Stimulated activated CD4-positive, alpha-beta T cell treated with anti-CD3 and anti-CD28 coated beads, Interleukin-12 subunit alpha, Interleukin-12 subunit beta, amount 100 ng/mL, for 24 hours (primary cell): ENCODE measurements at places on chromosomes 3 and 15.

DNA sequence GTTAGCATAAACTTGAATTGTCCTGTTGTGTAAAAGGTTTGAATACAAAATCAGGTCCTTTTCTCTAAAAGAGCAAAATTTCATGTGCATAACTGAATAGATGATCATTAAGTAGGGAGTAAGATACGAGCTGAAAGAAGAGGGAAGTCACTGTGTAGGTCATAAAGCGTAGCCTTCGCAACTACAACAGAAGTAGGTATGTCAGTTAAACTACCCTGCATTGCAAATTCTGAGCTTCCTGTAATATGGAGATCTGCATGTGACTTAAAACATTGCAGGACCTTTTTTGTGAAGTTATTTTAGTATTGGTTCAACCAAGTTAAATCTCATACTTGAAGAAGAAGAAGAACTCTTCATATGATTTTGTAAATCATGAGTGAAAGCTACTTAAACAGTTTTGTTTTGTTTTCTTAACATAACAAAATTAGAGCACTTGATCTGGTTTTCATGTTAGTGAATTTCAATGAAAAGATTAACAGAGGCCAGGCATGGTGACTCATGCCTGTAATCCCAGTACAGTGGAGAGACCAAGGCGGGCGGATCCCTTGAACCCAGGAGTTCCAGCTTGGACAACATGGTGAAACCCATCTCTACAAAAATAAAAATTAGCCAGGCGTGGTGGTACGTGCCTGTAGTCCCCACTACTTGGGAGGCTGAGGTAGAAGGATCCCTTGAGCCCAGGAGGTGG lies 26.4 kb downstream of the ARMC8 start:
- no peak for DNase-seq

GRCh38 chr3:184259396-184259877 lies 1.9 kb downstream of the CAMK2N2 start:
- DNase-seq, result no peak

DNA sequence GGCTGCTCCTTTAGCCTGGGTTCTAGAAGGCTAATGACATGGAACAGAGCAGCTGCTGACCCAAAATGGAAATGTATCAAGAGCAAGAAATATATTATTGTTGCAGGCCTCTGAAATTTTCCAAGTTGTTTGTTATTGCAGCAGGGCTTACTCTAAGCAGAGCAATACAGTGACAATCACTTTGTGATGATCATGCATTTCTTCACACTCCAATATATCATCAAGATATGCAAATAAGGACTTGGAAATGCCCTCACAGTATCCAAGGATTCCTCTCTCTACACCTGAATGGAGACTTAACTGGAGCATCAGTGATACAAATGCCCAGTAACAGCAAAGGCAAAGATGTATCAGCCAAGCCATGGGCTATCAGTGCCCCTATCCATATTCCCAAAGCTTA lies 89.6 kb downstream of the PDZRN3 start:
- no peak for DNase-seq

GRCh38 chr3:170751083-170751898 lies 118.7 kb downstream of the RPL22L1 start:
- DNase-seq, result no peak

DNA sequence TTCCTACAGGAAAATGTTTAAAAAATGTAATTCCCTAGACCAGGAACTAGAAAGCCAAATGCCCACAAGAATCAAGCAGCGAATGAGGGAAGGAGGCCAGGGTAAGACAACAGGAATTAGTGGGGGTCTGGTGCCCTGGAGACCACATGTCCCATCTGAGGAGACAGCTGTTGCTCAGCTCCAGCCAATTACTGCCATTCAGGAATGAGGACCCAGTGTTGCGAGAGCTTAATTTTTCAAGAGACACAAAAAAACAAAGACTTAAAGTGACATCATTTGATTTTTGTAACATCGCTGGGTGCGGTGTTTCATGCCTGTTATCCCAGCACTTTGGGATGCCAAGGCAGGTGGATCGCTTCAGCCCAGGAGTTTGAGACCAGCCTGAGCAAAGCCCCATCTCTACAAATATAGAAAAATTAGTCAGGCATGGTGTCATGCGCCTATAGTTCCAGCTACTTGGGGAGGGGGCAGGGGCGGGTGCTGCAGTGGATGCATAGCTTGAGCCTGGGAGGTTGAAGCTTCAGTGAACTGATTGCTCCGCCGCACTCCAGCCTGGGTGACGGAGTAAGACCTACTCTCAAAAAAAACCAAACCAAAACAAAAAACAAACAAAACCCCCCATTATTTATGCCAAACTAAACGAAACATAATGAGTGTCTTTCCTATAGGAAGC lies 52.8 kb upstream of the LRIG1 start:
- DNase-seq, result no peak

- DNase-seq, result no peak
Observed at GRCh38 chr3:192745150-192745549, 17.8 kb upstream of the FGF12 start.
